ENCODE measurements at places on chromosomes 7 and 10.

DNA sequence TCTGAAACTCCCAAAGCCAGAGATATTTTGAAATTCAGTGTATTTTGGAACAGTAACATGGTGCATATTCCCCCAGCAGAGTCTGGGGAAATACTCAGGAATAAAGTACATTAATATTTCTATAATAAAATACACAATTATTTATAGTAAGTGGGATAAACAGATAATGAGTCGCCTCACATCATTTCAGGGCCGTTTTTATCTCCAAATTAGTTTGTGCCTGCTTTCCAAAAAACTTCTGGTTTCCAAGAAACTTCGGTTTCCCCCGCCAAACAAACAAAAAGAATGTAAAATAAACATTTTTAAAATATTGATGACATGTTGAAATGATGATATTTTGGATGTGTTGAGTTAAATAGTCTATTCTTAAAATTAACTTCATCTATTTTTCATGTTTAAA, 48.2 kb downstream of the AFAP1L2 start:
- DNase-seq = no peak

- DNase-seq = peak; percentile 68
Measured at GRCh38 chr7:41696323-41696916, 6.5 kb downstream of the INHBA start.

GRCh38 chr7:26490640-26491624, 199.3 kb downstream of the SNX10 start:
- DNase-seq = no peak

GRCh38 chr10:78566284-78567111, 502.3 kb upstream of the ZMIZ1 start:
- DNase-seq = no peak

GRCh38 chr10:28925121-28925663, 247.9 kb downstream of the BAMBI start:
- no peak for DNase-seq

GRCh38 chr7:128830231-128831177, at the start of gene FLNC:
TSS of gene FLNC (plus strand) at chr7:128830406. CDS start at chr7:128830638, 232 bp downstream.
- peak; percentile 45 for DNase-seq

DNA sequence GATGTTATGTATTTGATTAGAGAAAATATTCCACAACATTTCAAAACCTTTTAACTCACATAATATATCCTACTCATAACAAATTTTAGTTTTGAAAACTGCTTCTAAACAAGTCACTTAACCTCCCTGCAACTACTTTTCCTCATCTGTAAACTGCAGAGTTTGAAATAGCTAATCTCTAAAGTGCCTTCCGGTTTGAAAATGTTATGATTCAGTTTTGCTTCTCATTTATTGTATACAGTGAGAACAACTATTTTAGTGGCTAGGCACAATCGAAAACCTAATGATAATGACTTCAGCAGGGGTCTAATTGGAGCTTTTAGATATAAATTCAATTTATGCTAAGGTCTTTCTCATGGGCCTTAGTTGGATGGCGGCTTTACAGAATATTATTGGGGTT, 30.7 kb upstream of the TEX47 start:
- no peak for DNase-seq

- DNase-seq = no peak
Measured at GRCh38 chr7:42105554-42106358, 131.3 kb downstream of the GLI3 start.

DNA sequence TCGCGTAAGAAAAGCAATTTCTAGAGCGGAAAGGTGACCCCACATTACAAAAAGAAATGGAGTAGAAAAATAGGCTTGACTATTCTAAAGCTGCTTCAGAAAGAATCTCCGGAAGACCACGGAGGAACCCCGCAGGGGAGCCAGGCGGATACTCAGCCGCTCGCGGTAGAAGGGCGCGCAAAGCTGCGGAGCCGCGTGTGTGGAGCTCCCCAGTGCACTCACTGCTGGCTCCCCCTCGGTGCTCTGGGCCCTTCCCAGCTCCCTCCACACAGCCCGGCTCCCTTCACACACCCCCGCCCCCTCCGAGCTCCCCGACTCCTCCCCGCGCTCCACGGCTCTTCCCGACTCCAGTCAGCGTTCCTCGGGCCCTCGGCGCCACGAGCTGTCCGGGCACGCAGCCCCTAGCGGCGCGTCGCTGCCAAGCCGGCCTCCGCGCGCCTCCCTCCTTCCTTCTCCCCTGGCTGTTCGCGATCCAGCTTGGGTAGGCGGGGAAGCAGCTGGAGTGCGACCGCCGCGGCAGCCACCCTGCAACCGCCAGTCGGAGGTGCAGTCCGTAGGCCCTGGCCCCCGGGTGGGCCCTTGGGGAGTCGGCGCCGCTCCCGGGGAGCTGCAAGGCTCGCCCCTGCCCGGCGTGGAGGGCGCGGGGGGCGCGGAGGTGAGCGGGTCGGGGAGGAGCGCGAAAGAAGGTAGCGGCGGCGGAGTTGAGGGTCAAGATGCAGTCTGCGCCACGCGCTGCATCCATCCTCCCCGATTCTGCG, at the start of gene STEAP2:
Gene STEAP2 (plus strand): TSS at position 350 of the 758 bp plus-strand sequence. CDS start 13,343 bp downstream, outside the sequence.
- DNase-seq = peak; percentile 80

DNA sequence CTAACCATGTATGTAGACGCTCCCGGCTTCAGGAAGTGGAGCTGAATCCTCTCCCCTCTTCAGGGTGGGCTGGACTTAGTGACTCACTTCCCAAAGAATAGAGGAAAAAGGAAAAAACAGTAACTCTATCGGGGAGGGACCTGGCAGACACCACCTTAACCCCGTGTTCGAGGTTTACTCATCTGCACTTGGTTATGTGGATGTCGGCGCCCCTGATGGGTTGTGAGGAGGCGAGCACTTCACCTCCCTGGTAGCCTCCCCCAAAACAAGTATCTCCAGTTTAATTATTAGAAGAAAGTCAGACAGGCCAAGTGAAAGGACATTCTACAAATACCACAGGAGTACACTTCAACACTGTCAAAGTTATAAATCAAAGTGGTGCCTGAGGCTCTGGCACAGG, 559.7 kb downstream of the TCERG1L start:
- no peak for DNase-seq

DNA sequence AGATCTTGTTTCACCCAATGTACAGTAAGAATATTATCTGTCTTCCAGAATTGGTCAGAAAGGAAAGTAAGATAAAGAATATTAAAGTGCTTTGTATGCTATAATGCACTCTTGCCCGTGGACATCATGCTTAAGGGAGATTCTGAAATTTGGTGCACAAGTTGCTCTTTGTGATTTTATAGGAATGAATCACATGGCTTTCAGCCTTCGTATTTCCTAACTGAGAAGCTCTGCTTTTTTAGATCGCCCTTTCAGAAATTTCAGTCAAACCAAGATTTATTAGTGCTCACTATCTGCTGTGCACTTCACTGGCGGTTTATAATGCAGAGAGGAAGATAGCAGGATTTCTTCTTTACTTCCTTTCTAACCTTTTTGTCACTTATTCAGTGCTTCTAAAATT, 1248.5 kb upstream of the LRRN3 start:
- DNase-seq = no peak

GRCh38 chr7:131497454-131497853, 59.0 kb downstream of the PODXL start:
- DNase-seq = no peak

- DNase-seq = no peak
Measured at GRCh38 chr7:24325708-24326107, 41.7 kb downstream of the NPY start.

DNA sequence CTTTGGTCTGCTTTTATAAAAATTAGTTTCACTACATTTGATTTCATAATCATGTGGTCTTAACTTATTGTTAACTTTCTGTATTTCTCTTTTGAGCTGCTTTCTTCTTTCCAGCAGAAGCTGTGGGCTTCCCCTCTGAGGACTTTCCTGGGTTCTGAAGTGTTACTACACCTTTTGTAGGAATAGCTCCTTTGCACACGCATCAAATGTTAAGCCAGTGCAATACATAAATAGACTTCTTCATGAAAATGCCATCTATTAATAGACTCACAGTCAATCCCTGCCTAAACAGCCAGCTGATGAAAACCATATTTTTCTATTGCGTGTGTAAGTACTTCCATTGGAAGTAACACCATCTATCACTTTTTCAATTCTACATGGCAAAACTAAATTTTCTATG, 1.5 kb downstream of the ABCB4 start:
- no peak for DNase-seq

DNA sequence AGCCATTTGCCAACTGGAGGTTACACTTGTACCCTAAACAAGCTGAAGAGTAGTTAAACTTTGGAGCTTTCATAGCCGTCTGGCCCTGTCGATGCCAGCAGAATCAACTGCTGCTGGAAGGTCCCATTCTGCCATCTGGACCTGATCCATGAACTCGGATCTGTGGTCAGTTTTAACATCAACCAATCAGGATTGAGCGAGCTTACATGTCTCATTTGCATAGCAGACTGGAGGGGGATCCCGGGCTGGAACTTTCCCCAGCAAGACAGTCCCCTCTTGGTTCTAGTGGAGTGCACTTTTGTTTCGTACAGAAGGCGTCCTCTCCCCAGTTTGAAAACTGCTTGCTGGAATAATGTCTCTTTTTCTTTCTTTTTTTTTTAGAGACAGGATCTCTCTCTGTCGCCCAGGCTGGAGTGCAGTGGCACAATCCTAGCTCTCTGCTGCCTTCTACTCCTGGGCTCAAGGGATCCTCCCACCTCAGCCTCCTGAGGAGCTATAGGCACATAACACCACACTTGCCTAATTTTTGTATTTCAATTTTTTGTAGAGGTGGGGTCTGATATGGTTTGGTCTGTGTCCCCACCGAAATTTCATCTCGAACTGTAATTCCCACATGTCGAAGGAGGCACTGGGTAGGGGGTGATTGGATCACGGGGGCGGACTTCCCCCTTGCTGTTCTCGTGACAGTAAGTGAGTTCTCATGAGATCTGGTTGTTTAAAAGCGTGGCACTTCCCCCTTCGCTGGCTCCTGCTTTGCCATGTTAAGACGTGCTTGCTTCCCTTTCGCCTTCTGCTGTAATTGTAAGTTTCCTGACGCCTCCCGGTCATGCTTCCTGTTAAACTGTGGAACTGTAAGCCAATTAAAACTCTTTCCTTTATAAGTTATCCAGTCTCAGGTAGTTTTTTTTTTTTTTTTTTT, 42.8 kb upstream of the SEPHS1 start:
- DNase-seq = no peak

DNA sequence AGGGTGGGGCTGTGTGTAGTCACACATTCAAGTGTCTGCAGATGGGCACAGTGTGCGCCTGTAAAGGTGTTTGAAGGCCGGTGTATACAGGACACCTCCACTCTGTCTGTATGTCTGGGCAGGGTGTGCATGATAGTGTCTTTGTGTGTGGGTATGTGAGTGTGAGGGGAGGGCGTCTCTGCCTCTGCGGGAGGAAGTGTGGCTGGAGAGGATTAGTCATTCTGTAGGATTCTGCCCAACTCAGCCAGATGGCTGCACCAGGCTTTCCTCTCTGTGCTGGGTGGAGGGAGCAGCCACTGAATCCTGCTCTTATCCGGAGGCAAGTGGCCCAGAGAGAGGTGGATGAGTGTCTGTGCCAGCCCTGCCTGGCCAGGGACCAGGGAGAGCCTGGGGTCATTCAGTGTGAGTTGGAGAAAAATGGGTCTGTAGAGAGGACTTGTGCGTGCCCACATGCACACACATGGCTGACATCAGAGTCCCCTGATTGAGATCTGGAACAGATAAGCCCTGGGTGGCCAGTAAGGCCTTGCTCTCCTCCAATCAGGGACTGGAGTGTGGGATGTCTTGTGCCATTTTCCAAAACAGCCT, 1.7 kb downstream of the SFXN3 start:
- DNase-seq = no peak

All from HEK293T (cell line).